Right renal pelvis (tissue), 4 donors: ENCODE measurements at places on chromosomes 2 and 18.

DNA sequence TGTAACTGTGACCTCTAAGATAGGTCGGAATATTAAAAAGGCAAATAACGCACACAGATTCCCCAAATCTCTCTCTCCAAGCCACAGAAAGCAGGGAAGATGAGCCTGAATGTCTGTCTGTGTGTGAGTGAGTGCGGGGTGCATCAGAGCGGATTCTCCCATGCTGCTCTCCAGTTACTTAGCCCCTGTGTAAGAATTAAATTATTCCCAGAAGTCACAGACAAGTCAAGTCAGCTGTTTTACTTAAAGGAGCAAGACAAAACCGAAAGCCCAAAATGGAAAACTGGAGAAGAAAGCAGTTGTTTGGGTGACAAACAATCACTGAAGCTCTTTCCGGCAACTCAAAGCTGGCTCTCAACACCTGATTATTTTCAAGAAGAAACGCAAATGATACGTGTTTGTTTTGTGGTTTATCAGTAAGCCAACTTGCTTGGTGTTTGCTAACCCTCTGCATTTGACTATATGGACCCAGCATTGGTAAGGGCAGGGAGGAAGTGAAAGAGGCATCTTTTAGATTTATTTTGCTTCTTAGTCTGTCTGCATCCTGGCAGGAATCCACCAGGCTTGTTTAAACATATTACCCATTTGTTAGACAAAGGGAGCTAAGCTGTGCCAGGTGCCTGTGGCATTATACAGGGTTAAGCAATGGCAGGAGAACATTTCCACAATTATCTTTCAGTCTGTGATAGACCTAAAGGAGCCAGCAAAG, 121.5 kb upstream of the CREB1 start:
- no peak for DNase-seq

- no peak for DNase-seq
Measured at GRCh38 chr2:207437136-207437523, 92.6 kb upstream of the CREB1 start.

GRCh38 chr2:55047677-55048299, 2.5 kb downstream of the RTN4 start:
- DNase-seq: peak; percentile 31

GRCh38 chr18:37669991-37670534, 104.5 kb upstream of the CELF4 start:
- DNase-seq: no peak

- no peak for DNase-seq
Measured at GRCh38 chr2:164910101-164910899, 45.0 kb downstream of the SLC38A11 start.

- no peak for DNase-seq
Measured at GRCh38 chr18:46332286-46332801, 228.2 kb downstream of the HAUS1 start.

GRCh38 chr2:215379039-215379438, 56.8 kb downstream of the FN1 start:
- DNase-seq: no peak

DNA sequence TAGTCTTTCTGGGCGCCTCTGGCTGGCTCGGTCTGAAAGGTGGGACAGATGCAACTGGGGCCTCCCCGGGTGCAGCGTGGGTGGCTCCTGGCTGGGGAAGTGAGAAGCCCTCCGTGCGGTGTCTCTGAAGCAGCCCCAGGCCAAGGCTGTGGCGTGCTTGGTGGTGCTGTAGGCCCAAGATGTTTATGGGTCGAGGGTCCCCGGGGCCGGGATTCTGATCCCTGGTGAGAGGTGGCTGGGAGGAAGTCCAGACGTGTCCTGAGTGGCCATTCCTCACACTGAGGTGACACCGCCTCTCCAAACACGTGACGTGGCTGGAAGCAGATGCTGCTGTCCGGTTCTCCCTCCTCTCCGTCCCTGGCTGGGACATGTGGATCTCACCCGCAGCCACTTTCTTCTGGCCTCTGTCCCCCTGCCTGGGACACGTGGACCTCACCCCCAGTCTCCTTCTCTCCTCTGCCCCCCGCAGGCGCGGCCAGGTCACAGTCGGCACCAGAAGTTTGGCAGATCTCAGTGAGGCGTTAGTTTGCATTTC, 12.6 kb downstream of the RTP5 start:
- no peak for DNase-seq

DNA sequence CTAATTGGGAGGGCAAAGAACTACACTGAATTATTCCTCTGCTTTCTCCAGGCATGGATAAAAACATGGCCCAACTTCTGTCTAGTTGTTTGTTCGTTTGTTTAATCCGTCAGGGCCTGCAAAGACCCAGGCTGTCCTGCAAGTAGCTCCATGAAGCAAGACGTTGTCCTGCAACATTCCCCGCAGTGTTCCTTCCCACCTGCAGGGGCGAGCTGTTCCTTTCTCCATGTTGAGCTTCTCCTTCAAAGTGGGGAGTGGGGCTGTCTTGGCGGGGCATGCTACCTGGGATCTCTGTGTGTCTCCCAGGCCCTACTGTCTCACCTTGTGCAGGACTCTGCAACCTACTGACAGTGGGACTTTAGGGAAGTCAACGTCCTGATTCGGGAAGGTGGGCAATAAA, 264.0 kb upstream of the SMIM21 start:
- no peak for DNase-seq

GRCh38 chr2:240994171-240994896, 4.1 kb upstream of the SNED1 start:
- no peak for DNase-seq

DNA sequence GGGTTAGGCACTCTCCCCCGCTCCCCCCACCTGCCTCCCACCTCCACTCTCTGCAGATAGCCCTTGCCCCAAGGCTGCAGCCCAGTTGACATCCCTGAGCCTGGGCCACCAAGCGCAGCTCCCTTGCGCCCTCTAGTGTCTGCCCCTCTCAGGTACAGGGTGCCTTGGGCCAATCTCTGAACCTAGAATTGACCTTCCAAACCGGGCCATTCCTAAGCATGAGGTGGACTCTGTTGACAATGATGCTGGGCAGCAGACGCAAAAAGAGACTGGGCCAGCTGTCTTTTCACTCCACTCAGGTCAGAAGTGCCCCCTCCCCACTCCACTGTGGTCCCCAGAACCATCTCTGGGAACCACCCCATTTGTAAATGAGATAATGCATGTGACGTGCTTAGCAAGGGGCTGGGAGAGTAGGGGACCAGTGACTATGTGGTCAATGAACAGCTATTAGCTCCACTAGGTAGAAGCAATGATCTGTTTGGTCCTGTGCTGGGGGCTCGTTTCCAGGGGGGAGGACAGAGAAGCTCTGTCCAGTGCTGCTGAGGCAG, 43.3 kb upstream of the PLB1 start:
- peak; percentile 33 for DNase-seq

DNA sequence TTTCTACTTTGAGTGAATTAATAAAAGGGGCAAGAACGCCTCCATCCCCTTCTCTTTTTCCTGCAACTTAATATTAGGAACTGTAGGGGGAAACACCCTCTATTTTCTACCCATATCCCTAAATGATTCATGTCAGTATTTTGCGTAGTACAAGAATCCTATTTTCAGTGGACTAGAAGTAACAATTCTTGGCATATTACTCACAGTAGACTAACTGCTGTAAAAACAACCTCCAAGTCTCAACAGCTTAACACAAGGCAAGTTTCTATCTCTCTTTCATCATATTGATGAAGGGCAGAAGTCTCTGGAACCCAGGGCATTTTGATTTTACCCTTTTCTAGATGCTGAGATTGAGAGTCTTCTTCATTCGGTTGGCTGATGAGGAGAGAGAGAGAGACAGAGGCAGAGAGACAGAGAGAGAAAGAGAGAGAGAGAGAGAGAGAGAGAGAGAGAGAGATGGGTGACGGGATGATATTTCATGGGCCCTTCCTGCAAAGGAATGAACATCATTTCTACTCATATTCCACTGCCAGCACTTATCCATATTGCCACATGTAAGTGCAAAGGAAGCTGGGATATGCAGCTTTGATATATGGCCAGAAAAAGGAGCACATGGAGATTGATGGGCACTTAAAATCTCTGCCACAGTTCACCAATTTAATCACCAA, 481.6 kb downstream of the LPIN1 start:
- DNase-seq: no peak

- no peak for DNase-seq
Measured at GRCh38 chr2:200456567-200456966, 53.3 kb downstream of the KCTD18 start.

- no peak for DNase-seq
Measured at GRCh38 chr2:220212296-220213080, 585.1 kb downstream of the SLC4A3 start.

- DNase-seq: no peak
Measured at GRCh38 chr18:62663731-62664336, 51.5 kb upstream of the PHLPP1 start.

GRCh38 chr2:72130659-72131360, 16.9 kb downstream of the CYP26B1 start:
- DNase-seq: no peak

- DNase-seq: peak; percentile 84
Measured at GRCh38 chr2:120736624-120737339, 1.1 kb downstream of the GLI2 start.

GRCh38 chr2:137870682-137871081, 93.6 kb upstream of the HNMT start:
- DNase-seq: no peak

DNA sequence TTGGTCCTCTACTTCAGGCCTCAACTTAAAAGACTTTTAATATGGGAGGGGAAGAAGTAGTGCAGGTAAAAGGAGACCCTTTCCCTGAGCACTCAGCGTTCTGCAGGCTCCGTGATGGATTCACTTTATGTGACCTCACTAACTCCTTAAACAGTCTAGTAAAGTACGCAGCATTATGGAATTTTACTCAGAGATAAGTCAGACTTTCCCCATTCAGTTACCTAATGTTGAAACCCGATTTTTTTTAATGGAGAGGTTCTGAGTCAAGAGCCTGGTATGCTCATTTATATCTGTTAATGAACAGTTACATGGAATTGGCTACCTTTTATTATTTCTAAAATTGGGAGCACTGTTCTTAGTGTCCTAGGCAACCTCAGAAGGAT, 34.1 kb downstream of the RASGRP3 start:
- no peak for DNase-seq

GRCh38 chr2:129055824-129056223, 737.2 kb upstream of the HS6ST1 start:
- DNase-seq: no peak
